Neural crest cell (in vitro differentiated cells): ENCODE measurements at places on chromosomes 2 and 18.
A peak's percentile ranks its signal among the peaks of the same experiment; 100 is the strongest.

- no peak for DNase-seq
Measured at GRCh38 chr2:120227111-120227991, 4.2 kb upstream of the TMEM185B start.

GRCh38 chr2:140154271-140154670, 1374.1 kb upstream of the NXPH2 start:
- no peak for DNase-seq

DNA sequence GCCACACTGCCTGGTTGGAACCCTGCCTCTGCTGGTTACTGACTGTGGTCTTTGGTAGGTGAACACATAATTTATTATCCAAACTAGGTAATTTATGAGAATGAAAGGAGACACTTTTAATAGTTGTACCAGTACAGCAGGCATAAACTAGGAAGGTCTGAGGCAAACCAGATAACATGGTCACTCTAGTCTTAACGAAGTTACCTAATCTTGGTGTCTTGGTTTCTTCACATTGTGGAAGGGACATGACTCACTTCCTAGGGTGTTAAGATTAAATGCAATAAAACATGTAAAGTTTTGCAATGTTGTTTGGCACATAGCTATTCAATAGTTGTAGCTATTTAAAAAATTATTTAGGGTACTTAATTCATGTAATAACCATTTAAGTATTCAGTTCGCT, 23.3 kb downstream of the SPTBN1 start:
- DNase-seq, result no peak

DNA sequence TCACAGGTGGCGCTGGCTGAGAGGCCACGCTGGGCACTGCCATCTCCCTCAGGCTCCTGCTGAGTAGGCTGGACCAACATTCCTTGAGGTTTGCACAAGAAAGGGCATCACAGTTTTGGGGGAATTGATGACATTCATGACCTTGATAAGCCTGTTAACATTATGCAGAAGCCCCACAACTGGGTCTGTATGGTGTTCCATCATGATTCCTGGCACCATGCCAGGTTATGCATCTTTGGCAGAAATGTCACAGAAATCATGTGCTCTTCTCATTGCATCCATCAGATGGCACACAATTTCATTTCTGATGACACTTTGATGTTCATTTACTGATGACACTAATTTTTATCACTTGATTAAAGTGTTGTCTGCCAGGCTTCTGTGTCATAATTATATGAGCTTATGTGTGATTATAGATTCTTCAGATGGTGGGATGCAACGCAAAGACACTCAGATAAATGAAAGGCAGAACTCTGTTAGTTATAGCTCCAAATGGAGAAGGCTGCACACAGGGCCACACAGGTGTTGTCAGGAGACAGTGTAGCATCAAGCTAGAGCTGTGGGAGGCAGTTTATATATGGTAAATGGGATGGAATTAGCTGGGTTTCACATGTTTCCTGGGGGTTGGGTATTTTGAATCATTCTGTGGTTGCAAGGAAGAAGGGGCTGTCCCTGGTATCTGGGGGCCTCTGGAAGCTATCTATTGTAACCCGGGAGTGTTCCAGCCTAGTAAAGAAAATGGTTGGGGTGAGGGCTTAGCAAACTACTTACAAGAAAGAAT, 191.3 kb downstream of the SLC39A10 start:
- DNase-seq, result no peak

GRCh38 chr2:221034026-221034701, 537.9 kb downstream of the EPHA4 start:
- DNase-seq, result no peak

- DNase-seq, result no peak
Measured at GRCh38 chr2:102117472-102117858, 25.1 kb upstream of the IL1R1 start.

DNA sequence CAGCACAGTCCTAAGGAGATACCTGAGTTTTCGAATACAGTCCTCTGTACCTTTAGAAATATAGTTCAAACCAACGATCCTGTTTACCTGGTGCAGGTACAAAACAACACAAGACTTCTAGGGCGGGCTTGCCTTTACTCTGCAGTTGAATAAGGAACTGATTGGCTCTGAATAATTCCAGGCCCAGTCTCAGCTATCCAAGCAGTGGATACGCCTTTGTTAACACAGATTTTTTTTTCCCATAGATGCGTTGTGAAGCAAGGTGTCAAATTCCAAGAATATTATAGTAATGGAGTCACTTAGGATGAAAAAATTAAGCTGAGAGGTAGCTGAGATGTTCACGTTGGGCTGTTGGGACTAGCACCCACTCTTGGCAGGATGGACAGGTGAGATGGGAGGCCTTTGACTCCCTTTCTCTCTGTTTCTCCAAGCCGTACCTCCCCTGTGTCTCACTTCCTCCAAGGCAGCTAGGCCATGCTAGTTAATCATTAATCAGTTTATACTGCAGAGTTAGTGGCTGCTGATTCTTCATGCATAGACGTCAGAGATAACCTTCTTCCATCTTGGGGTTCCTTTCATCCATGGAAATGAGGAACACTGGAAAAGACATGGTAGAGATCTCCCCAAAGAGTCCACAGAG, 380.8 kb upstream of the ACVR2A start:
- no peak for DNase-seq

GRCh38 chr2:216371721-216372702, at the start of gene MARCHF4:
MARCHF4 (minus strand) TSS chr2:216372483; CDS start chr2:216370260, 2,223 bp downstream.
- DNase-seq, result peak; percentile 87

DNA sequence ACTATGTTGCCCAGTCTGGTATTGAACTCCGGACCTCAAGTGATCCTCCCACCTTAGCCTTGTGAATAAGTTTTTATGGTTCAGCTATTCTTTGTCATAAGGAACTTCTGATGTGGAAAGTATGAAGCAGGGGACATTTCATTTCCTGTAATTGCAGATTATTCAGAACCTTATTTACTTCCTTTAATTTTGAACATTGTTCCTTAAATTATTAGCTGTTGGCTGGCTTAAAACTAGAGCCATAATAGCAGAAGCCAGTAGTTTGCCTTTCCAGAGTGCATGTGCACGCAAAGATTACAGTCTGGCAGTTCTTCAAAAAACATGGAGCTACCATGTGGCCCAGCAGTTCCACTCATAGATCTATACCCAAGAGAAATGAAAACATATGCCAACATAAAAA, 53.1 kb downstream of the PMS1 start:
- no peak for DNase-seq

GRCh38 chr2:223306371-223306770, 254.4 kb downstream of the KCNE4 start:
- DNase-seq, result no peak

DNA sequence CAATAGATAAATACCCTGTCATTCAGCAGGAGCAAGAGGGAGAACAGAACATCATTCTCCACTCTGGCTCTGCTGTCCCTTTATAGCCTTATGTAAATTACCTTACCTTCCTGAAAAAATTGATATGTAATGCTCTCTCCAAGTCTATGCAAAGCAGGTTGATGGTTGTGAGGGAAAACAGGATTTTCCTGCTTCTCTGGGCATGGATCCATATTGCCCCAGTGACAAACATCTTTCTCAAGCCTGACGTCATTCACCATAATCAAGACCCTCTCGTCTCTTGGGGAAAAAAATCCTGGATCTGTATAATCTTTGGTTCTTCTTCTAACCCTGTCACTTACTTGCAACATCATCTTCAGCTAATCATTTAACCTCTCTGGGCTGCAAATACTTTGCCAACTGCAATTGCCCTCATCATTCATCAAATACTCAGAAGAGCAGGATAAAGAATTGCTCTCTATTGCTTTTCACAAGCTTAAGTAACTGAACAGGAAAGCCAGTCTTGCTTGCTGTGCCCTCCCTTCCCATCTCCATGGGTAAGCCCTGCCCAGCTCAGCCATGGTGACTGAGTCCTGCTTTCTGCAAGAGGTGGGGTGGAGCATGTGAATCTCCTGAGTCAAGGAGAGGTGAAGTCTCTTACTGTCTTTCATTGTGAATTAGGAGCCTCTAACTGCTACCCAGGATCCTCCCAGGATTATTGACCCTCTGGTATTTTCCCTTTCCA, 123.7 kb upstream of the KLF7 start:
- DNase-seq, result no peak

GRCh38 chr2:219571311-219572236, at the start of gene OBSL1:
OBSL1 (minus strand) TSS chr2:219571539; CDS start chr2:219571232, 307 bp downstream.
- peak; percentile 77 for DNase-seq

- peak; percentile 11 for DNase-seq
Measured at GRCh38 chr2:98761267-98761781, 30.4 kb upstream of the MGAT4A start.

- DNase-seq, result no peak
Measured at GRCh38 chr2:165791421-165792103, 2.5 kb downstream of the GALNT3 start.
